Cardiac atrium fibroblast (primary cell): ENCODE measurements at places on chromosomes 11 and 22. TPM values are rescaled to one million over a fixed set of nuclear protein-coding genes. Genes with fewer than 3 reads are reported as not detected.

The RIMBP3B gene
- total RNA-seq: 0.16 TPM in 1 of 2 replicates, not detected in the other

The KCNJ11 gene
- total RNA-seq: not detected in 2 replicates

The OR5B3 gene
- not detected in 2 replicates for total RNA-seq

The CASTOR1 gene
- 19.1 and 20.8 TPM in 2 replicates for total RNA-seq

The UPB1 gene
- not detected in 2 replicates for total RNA-seq

The PDE3B gene
- 0.36 and 2.3 TPM in 2 replicates for total RNA-seq

The CDCA5 gene
- 5.8 and 15.9 TPM in 2 replicates for total RNA-seq

The MRPL21 gene
- 45.9 and 47.3 TPM in 2 replicates for total RNA-seq

The TMEM258 gene
- total RNA-seq: 74.9 and 75.2 TPM in 2 replicates

The PTPRCAP gene
- total RNA-seq: 2.0 TPM in 1 of 2 replicates, not detected in the other

The C11orf65 gene
- total RNA-seq: 0.32 TPM in 1 of 2 replicates, not detected in the other
